Sigmoid colon (tissue), 7 donors: ENCODE measurements at places on chromosomes 5 and 9.

DNA sequence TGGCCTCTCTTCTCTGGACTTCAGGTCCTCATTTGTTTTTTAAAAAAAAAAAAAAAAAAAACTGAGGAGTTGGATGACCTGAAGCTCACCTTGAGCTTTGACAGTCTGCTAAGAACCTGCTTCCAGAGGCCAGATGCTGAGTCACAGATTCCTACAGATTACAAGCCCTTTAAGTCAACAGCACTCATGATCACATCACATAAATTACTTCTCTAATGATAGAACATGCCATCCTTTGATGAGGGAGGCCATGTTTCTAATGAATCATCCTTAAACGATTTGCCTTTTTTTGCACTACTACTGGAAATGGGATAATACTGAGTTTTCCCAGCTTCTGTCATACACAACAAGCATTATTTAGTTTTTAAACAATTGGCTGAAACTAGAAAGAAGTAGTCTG lies 34.2 kb upstream of the MYOT start:
- no peak for DNase-seq

- DNase-seq = no peak
These were observed 563.7 kb upstream of the DAP start for GRCh38 chr5:11324521-11325289.

- no peak for DNase-seq
These were observed 797 bp upstream of the CCL27 start for GRCh38 chr9:34663303-34663605.

DNA sequence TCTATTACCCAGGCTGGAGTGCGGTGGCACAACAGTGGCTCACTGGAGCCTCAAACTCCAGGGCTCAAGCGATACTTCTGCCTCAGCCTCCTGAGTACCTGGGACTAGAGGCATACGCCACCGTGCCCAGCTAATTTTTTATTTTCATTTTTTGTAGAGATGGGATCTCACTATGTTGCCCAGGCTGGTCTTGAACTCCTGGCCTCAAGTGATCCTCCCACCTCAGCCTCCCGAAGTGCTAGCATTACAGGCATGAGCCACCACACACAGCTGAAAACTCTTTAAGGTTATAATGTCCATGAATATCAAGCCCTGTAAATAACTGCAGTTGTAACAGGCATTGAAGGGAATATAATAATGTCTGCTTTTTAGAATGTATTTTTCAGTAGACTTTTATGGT lies 271.2 kb downstream of the AOPEP start:
- DNase-seq = no peak

DNA sequence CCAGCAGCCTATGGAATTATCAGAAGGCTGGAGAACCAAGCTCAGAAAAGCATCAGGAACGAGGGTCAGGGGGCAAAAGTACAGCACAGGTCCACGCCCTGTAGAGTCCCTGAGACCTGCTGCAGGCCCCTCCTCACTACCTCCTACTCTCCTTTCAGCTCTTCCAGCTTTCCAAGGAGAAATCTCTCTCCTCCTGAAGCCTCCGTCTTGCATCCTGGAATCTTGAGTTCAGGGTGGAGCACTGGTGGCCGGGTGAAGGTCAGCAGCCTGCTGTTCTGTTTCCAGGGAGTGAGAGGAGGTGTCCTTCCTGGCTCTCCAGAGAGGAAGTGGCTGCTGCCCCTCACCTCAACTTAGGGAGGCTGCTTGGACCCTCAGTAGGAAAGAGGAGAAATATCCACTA lies 342.3 kb downstream of the ZSWIM6 start:
- DNase-seq = no peak

GRCh38 chr9:131024978-131025868 lies 16.2 kb downstream of the LAMC3 start:
- DNase-seq = no peak

- DNase-seq = no peak
These were observed 617.9 kb upstream of the CTNND2 start for GRCh38 chr5:12522116-12522515.

- DNase-seq = no peak
These were observed 140.3 kb downstream of the LHFPL2 start for GRCh38 chr5:78508186-78508765.

DNA sequence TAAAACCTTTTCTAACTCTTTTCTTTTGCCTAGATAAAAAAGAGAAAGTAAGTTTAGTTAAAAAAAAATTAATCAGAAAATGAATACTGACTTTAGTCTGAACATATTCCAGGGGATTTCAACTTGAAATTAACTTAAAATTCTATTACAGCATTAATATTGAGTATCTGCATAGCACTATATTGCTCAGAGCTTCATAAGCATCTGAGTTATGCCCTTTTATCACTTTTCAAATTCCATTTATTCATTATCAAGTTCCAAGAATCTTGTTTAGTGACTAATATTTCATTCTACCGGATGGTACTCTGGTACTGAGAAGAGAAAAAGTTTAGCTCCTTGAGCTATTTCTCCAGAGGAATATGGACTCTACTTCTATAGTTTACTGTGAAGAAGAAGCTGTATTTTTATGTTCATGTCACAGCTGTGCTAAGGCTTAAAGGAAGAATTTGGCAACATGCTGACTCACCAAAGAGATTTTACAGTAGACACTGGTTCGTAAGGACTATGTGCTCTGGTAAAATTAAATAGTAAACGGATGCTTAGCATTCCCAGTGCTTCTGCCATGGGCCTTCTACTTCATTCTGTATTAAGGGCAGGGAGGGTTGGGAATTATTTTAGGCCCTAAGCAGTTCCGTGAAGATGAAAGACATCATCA lies 285.2 kb upstream of the SEMA6A start:
- DNase-seq = no peak

DNA sequence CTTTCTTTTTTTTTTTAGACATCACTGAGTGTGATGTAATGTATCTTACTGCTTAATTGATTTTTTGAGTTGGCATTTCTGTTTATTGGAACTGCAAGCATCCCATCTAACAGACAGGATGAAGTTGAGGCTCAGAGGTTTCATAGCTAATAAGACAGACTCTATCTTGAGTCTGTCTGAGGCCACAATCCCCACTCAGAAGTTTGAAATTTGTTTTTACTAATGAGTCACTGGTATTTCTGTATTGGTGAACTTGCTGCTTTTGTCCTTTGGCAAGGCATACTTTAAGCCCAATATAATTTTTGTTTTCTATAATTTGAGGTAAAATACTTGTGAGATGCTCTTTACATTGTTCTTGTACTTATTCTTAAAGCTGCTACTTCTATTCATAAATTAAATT lies 491.2 kb downstream of the PSAT1 start:
- DNase-seq = no peak

DNA sequence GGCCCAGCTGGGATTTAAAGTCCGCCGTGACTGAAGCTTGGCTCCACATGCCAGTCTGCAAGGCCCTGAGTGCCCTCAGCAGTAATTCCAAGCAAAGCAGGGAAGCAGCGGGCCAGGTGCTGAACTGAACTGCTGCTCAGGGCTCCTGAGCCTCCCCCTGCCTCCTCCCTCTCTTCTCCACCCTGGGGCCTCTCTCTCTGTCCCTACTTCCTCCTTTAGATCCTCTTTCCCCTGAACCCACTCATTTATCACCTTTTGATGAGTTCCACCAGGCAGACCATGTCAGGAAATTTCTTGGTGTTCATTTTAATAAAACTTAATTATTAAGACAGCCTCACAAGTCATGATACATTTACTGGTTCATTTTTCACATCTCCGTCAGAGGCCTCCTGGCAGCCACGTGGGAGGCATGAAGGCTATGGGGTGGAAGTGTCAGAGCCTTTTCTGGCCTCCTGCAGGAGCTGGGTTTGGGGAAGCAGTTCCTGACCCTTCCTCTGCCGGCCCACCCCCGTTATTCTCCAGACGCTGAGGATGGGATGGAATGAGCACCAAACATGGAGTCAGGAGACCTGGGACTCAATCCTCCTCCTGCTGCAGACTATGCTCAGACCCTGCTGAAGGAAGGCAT lies 32.2 kb upstream of the KCNIP1 start:
- DNase-seq = no peak

DNA sequence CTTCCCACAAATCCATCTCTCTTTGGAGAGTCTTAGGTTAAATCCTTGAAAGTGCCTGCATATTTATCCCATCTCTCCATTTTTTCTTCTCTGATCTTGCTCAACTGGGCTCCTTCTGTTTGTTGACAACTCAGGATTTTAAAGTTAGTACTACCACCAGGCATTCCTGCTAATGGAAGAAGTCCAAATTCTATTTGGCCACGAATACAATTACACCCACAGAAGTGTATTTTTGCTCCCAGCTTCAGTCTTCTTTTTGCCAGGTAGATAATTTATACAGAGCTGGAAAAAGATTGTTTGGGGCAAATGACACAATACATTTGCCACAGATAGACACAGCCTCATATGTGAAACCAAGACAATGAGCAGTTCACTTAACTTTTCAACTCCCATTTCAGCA lies 74.8 kb downstream of the CETN3 start:
- no peak for DNase-seq

DNA sequence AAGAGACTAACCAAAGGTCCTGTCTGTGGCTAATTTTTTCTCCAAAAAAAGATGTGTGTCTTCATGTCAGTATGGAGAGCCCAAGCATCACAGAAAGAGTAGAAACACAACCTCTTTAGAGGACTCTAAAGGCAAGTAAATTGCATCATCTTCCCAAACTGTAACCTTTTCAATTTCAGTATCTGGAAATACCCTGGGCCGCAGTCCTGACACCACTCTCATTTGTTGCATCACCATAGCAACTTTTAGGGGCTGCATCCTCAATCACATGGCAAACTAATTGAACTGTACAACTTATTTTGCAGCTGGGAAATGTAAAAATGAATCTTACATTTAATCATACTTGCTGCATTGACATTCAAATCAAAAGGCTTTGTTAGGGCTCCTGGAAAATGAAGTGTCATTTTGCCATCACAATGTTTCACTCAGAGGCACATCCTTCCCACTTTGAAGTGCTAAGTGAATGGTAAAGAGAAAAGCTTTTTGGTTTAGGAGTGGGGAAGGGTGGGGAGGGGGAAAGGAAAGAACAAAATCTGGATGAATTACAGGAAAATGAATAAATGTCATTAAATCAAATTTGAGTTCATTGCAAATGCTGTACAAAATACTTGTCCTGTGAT lies 60.6 kb upstream of the GRIA1 start:
- no peak for DNase-seq

DNA sequence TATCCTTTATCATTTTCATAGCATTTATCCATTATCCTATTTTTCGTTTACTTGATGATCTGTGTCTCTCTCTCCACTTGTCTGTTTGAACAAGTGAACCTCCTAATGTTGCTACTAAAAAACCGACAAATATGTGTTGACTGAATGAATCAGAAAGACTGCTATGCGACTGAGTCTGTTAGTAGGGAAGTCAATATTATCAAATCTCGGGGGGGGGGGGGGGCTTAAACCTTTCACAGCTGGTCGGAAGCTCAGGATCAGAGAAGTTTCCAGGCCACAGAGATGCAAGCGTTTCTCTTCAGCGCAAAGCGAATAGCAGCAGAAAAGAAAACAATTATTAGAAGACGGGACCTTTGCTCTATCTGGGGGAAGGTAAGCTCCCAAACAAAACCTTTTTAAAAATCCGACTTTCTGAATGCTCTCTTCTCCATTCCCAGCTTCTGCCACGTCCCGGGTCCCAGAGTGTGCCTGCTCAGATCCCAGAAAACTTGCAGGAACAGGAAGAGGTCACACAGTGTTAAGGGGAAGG lies 412 bp downstream of the RIOK2 start:
- DNase-seq = no peak

GRCh38 chr5:115321309-115321708 lies 24.9 kb upstream of the CCDC112 start:
- no peak for DNase-seq

GRCh38 chr9:125999504-125999881 lies 252.3 kb downstream of the PBX3 start:
- DNase-seq = no peak

DNA sequence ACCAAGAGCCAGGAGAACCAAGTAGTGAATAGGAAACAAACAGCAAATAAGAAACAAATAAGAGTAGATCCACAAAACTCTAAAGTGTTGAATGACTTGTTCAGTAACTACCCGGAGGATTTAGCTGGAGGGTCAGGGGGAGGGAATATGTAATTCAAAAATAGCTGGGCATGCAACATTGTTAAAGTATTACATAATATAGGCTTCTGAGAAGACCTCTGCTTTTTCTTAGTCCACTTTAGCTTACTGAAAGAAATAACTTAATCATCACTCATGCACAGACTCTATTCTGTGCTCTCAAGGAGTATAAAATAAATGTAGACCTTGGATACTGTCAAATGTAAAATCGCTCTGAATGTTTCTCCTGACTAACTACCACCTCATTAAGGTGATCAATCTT lies 183.2 kb upstream of the POU5F2 start:
- DNase-seq = no peak

- DNase-seq = no peak
These were observed at the start of gene PDCD1LG2 for GRCh38 chr9:5510360-5510931. TSS of gene PDCD1LG2 (plus strand) at chr9:5510531. CDS start at chr9:5522547, 12,016 bp downstream.

DNA sequence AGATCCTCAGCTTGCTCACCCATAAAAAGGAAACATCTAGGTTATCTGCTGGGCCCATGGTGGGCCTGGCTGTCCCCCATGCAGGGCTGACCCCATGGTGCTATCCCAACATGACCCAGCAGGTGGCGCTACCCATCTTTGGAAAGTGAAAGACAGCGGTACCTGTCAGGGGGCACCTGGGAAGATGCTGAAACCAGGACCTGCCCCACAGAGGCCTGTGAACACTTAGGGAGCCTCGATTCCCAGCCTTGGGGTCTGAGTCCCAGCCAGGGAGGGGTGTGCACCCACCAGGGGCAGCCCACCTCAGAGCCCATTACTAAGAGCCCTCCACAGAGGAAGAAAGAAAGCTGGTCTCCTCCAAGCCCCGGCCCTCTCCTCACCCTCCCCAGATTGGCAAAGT lies 46.6 kb upstream of the IPPK start:
- DNase-seq = no peak

DNA sequence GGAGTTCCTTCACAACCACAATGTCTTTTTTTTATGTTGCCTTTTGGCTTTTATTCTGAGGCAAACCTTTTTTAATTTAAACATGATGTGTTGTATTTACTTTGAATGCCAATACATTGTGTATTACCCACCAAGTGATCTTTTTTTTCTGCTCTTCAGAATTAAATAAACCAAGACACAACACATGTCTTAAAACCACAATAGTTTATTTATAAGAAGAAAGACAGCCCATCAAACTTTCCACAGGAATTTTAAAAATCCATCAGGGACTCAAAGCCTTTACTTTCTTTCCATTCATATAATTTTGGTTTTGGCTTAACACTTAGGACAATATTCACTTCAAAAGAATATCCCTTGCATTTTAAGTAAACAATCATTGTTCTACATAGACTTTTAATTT lies 321.8 kb upstream of the MEF2C start:
- DNase-seq = no peak

DNA sequence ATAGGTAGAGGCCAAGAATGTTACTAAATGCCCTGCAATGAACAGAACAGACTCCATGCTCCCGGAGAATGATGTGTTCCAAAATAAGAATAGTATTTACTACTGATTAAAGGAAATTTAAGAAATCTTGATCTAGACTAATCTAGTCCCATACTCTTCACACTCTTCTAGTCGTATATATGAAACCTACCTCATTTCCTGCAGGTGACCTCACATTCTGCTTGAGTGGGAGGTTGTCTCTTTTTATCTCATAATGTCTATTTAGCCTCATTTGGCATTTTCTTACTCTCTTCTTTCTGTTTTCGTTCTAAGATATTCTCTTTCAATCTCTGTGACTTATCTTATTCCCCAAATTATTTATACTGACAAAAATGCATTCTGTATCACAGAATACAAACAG lies 9.2 kb upstream of the SHOC1 start:
- DNase-seq = no peak

- no peak for DNase-seq
These were observed 18.3 kb upstream of the MSANTD3 start for GRCh38 chr9:100408546-100409175.

- DNase-seq = no peak
These were observed 57.8 kb downstream of the ANKH start for GRCh38 chr5:14813747-14814146.
